Activated T-helper 2 cell treated with anti-CD3 and anti-CD28 coated beads, Interferon-gamma antibody, Interleukin-2, Interleukin-4, amounts not matched to agents 10 μg/mL and 5 μg/mL and 100 μg/mL, durations not matched to agents 14 hours and 24 hours and 36 hours (primary cell): ENCODE measurements at places on chromosomes 3 and 15. TPM values are rescaled to one million over a fixed set of nuclear protein-coding genes. Genes with fewer than 3 reads are reported as not detected.
A peak's percentile ranks its signal among the peaks of the same experiment; 100 is the strongest.

DNA sequence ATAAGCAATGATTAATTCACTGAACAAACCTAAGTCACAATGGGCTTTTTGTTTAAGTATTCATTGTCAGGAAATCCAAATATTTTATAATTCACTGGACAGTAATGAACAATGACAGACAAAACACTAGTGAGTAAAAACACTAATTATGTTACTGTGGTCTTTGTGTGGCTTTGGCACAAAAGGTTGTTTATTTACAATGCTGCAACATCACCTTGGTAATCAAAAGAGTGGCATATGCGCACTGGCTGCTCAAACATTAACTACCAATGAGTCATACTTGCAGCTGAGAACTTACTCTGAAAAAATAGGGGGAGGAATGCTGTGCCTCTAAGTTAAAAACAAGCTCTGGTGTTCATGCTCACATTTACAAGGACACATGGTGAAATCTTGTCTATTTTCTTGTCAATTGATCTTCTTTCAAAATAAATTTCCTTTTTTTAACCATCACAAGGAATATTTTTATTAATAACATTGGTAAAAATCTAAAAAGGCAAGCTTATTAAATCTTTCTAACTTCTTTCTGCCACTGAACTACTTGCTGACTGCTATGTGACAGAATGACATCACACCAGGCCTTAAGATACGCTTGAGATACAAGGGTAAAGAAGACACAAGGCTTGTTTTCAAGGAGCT lies 85.2 kb upstream of the PPIB start:
- peak; percentile 22 for DNase-seq

- no peak for DNase-seq
These were observed 27.6 kb downstream of the LMCD1 start for GRCh38 chr3:8529181-8529637.

GRCh38 chr3:39255503-39256325 lies 24.1 kb downstream of the CX3CR1 start:
- no peak for DNase-seq

DNA sequence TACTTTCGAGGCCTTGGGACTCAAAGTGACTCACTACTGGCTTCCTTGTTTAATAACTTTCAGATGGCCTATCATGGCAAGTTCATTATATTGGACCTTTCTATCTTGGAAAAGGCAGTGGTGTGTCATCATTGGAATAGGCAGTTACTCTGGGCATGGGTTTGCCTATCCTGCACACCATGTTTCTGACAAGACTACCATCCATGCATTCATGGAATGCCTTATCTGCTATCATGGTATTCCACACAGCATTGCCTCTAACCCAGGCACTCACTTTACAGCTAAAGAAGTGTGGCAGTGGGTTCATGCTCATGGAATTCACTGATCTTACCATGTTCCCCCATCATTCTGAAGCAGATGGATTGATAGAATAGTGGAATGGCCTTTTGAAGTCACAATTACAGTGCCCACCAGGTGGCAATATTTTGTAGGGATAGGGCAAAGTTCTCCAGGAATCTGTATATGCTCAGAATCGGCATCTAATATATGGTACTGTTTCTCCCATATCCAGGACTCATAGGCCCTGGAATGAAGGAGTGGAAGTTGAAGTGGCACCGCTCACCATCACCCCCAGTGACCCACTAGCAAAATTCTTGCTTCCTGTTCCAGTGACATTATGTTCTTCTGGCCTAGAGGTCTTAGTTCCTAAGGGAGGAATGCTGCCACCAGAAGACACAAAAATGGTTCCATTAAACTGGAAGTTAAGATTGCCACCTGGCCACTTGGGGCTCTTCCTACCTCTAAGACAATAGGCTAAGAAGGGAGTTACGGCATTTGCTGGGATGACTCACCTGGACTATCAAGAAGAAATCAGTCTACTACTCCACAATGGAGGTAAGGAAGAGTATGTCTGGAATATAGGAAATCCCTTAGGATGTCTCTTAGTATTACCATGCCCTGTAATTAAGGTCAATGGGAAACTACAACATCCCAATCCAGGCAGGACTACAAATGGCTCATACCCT lies 1161.4 kb downstream of the SI start:
- no peak for DNase-seq

GRCh38 chr15:34055868-34056595 lies 17.0 kb upstream of the AVEN start:
- no peak for DNase-seq

GRCh38 chr3:26657348-26657976 lies 34.9 kb downstream of the LRRC3B start:
- no peak for DNase-seq

Gene SYNM
- 0.46 and 0.55 TPM in 2 replicates for total RNA-seq
